ENCODE measurements at places on chromosomes 5 and 9.

GRCh38 chr5:124746916-124747790 is 714 bp upstream of the ZNF608 start:
- no peak for DNase-seq

GRCh38 chr5:143316844-143317631 is 86.4 kb downstream of the NR3C1 start:
- no peak for DNase-seq

- no peak for DNase-seq
These were observed 1119.9 kb downstream of the TAF11L14 start for GRCh38 chr5:18754201-18754600.

GRCh38 chr5:137201876-137202275 is 297.2 kb downstream of the SPOCK1 start:
- DNase-seq, result no peak

DNA sequence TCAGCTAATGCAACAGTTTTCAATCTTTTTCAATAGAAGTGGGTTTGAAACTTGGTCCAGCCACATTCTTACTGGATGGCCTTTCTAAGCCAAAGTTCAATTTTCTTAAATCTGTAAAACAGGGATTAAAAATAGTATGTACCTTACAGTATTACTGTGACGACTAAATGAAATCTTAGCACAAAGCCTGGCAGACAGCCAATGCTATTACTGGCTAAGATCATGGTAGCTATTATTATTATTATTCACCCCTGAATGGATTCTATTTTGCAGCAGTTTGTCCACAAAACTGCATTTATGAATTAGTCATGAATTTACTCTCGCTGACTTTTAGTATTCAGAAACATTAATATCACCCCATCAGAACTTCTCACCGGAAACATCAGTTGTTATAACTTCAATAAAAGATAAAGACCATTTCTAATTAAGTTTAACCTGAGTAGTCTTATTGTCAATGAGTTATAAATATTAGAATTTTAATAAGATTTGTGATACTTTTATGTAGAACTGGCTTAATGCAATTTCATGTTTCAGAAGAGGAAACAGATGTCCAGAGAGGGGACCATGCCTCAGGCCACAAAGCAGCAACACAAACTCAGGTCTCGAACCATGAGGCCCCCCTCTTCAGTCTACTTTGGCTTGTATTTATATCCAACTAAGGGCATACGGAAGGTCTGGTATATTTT is 468.2 kb downstream of the ARHGEF28 start:
- no peak for DNase-seq

DNA sequence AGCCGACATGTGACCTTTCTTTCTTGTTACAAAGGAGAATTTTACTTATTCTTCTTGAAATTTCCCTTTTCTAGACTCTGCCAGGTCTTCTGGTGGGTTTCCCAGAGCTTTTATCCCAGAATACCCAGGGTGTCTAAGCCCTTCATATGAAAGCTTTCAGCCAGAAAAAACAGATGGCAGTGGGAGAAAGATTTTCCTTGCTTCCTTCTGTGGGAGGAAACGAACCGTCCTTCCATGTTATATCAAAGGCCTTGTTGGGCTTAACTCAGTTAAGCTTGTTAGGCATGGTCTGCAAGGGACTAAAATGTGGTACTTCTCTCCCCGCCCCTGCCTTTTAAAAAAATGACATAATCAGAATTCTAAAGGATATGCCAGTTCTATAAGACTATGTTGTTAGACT is 47.5 kb downstream of the SPATA31D1 start:
- DNase-seq, result no peak

DNA sequence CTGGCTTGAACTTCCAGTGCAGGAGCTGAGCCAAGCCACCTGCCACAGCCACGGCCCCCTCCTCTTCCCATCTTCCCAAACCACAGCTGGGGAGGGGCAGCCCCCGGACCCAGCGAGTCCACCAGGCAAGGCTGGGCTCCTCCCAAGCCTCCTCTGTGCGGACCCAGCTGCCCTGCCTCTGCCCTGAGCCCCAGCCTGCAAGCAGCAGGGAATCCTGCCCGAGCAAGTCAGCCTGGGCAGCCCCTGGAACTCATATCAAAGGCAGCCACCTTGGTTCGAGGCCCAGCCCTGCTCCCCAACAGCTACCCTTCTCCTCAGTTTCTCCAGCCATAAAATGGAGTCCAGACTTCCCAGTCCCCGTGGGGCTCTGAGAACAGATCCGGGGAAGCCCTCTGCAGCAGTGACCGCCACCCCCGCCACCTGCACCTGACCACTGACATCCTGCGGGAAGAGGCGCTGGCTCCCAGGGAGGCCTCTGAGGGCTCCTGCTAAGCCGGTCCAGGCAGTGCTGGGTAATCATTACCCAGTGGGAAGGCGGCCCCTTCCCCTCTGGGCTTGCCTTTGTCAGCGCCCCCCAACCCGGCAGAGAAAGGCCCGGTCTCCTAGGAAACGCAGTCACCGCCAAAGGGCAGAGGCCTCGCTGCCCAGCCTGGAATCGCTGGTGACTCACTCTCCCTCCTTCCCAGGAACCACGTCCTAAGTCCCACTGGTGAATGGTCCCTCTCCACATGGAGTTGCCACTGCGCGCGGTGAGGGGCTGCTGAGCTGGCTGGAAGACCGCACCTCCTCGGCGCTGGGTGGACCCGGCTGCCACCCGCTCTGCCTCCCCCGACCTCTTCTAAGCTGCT is 1.5 kb downstream of the VAV2 start:
- DNase-seq, result no peak

- DNase-seq, result peak; percentile 86
These were observed 11.1 kb upstream of the LHFPL2 start for GRCh38 chr5:78659714-78660113.

GRCh38 chr9:127570533-127571111 is 41.5 kb upstream of the STXBP1 start:
- no peak for DNase-seq

GRCh38 chr5:165723931-165724330 is 2218.5 kb downstream of the MAT2B start:
- DNase-seq, result no peak

DNA sequence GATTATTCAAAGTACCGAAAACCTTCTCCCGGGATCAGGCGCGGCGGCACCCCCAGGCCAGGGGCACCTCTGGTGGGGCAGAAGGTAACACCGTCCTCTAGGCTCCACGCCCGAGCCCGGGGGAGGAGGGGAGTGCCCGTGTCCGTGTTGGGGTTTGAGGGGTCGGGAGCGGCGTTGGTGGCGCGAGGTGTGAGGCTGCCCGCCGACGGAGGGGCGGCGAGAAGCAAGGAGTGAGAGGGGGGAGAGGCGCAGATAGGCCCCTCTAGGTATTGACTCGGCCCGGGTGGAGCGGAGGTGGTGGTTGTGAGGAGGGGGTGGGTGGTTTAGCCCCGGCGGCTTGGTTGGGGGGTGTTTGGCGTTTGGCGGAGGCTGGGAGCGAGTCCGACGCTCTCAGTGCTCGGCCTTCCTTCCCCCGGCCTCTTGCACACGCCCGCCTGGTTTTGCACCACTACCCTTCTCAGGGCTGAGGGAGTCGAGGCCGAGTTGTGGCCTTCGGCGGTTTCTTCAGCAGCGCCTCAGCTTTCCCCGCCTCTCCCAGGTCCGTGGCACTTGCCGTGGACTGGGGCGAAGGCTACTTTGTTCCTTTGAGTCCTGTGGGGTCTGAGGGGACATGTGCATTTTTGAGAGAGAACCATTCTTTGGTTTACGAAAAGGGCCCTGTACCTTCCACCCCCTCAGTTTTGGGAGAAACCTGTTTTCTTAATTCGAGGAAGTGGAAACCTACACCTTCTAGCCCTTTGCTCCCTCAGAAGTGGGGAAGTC is 450 bp downstream of the GPBP1 start:
- no peak for DNase-seq

DNA sequence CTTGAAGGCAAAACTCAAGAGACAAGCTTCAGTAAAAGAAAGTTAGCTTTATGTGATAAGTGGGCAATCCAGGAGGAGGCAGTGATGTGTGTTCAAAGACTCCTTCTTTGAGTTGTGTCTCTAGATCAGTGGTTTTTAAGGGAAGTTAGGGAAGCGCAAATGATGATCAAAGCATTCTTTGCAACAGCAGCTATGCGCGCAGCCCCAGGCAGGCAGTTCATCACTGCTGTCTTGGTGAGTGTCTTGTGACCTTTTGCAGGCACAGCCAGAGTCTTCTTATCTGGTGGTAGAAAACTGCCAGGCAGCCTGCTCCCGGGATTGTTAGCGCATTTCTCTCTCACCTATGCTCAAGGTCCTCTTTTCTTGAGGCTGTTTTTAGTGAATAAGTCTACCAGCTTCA is 40.3 kb upstream of the CLK4 start:
- no peak for DNase-seq

DNA sequence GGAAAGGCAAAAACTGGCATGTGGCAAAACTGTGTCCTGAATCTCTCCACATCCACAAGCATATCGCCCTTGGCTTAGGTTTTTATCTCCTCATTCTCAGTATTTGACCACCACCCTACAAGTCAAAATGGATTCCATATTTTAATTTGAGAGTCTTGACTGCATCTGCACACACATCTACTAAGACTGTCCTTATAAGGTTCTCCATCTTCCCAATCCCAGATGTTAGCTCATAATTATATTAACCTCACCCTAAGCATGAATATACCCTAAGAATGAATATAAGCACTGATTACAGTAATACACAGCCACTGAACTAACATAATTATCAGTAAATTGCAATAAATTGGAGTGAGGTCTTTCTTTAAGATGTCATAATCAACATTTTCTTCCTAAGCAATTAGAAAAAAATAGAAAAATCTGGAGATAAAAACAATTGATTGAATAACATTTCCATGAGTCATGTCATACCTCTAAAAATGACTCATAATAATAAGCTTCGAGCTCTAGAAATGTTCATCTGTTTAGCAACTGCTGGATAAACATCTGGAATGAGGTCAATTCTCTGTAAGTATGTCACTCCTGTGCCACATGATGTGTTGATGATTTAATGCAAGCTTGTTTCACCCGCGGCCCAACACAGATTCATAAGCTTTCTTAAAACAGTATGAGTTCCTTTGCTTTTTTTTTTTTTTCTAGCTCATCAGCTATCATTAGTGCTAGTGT is 39.9 kb upstream of the PAM start:
- peak; percentile 79 for DNase-seq

DNA sequence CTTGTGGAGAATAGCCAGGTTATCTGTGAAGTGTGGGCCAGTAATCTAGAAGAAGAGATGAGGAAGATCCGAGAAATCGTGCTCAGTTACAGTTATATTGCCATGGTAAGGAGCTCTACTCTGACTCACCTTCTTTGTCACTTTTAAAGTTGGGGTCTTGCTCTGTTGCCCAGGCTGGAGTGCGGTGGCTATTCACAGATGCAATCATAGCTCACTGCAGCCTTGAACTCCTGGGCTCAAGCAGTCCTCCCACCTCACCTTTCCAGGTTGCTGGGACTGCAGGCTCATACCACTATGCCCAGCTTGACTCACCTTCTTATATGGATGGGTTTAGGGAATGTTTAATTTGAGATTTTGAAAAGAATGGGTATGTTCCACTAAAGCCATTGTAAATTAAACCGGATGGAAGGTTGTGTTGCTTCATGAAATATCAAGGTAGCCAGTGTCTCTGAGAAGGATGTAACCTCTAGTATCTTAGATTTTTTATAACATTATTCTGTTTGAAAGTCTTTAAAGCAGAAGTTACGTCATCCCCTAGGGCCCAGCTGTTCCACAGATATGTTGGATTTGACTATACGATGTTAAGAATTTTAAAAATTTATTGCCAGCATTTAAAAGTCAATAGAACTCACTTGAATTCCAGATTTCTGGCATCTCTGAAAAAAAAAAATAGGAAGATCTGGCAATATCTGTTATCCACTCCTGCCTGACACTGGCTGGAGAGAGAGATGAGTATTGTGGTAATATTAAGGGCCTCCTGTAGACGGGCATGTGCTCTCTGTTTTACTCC is 5.1 kb downstream of the CNOT8 start:
- no peak for DNase-seq

- no peak for DNase-seq
These were observed 186.5 kb downstream of the NSG2 start for GRCh38 chr5:174231956-174232487.

DNA sequence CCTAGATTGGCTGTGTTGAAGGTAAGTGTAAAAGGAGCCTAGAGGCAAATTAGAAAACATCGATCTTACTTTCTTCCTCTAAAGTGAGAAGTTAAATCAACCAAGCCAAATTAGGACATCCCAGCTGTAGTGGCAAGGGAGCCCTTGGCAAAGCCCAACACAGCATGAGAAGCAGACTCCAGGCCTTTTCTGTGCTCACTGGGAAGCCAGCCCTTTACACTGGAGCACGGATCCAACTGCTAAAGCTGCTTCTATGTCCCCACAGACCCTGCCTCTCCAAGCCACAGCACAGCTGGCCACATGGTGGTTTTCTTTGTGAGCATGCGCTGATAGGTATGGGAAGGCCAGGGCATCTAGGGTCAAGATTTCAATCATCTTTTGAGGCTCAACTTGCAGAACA is 94.1 kb downstream of the APBA1 start:
- no peak for DNase-seq
